ENCODE measurements at places on chromosomes 3 and 15.

- no peak for DNase-seq
Measured at GRCh38 chr3:33883951-33884561, 85.6 kb downstream of the PDCD6IP start.

GRCh38 chr3:197878427-197878826, 71.6 kb upstream of the RPL35A start:
- peak; percentile 26 for DNase-seq

DNA sequence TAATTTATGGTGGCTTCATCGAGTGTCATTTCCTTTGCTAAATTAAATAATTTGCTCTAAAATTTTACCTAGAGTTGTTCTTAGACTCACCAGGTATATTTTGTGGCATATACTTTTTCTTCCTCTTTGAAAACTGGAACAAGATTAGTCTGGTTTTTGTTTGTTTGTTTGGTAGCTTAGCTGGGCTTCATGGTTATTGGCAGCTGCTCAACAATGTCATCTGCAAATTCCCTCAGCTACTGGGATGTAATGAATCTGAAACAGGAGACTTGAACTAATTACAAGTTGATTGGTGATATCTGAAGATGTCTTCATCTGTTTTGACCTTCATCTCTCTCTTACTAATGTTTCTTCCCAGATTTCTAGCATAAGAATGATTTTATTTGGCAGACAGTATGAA, 270.5 kb upstream of the P2RY1 start:
- no peak for DNase-seq

GRCh38 chr3:50338965-50339364, 1.7 kb downstream of the RASSF1 start:
- DNase-seq, result no peak

GRCh38 chr3:160097478-160097877, 108.8 kb downstream of the IL12A start:
- DNase-seq, result no peak

DNA sequence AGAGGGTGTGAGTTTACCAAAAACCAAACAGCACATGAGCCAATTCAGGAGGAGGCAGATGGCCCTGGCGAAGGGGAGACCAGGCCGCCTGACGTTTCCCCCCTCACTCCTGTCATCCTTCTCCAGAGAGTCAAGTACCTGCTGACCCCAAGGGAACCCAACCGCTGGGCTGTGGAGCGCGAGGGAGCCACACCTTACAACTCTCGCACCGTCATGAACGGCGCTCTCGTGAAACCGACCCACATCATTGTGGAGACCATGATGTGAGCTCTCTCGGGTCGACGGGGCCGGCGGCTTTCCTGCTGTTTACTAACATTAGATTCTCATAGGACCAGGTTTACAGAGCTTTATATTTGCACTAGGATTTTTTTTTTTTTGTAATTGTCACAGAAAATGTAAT, 55.4 kb downstream of the GRIP2 start:
- DNase-seq, result no peak

DNA sequence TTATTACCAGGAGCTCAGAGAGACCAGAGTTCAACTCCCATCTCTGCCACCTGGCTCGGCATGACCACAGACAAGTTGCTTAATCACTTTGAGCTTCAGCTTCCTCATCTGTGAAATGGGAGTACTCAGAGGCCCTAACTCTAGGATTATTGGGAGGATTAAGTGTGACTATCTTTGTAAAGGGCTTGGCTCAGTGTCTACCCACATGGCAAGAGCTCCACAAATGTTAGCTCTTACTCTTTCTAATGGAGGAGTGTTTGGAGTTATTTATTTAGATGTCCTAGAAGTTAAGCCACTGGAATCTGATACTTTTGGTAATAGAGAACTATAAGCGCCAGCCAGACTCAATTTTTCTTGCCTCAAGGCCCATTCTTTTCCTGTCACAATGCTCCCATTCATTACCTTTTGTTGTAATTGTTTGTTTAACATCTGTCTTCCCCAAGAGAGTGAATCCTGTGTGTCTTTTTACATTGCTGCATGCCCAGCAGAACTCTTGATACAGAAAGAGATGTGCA, 12.3 kb upstream of the LMCD1 start:
- no peak for DNase-seq

DNA sequence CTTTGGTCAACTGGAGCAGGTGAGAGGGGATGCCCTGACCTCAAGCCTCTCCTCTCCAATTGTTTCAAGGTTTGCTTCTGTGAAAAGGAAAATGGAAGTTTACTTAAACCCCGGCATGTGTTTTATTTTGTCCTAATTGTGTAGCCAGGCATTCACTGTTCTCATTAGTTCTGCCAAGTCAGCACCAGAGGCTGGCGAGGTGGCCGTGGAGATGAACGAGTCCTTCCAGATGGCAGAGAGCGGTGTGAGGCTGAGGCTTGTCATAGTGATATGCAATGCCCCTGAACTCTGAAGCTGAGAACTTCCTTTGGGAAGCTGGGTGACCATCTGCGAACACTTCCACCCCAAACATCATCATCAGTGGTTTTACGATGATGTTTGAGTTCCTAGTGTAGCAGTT, 199.6 kb downstream of the TJP1 start:
- no peak for DNase-seq

DNA sequence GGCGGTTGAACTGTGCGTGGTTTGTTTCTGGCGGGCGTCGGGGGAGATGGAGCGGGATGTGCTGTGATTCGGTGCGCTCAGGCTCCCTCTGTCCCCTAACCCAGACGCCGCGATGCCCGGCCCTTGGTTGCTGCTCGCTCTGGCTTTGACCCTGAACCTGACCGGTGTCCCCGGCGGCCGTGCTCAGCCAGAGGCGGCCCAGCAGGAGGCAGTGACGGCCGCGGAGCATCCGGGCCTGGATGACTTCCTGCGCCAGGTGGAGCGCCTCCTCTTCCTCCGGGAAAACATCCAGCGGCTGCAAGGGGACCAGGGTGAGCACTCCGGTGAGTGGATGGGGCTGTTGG, 1.2 kb downstream of the TRH start:
- DNase-seq, result no peak

- no peak for DNase-seq
Measured at GRCh38 chr15:88699861-88700260, 61.0 kb downstream of the ISG20 start.

- DNase-seq, result peak; percentile 10
Measured at GRCh38 chr3:3180456-3180855, 965 bp upstream of the CRBN start.

DNA sequence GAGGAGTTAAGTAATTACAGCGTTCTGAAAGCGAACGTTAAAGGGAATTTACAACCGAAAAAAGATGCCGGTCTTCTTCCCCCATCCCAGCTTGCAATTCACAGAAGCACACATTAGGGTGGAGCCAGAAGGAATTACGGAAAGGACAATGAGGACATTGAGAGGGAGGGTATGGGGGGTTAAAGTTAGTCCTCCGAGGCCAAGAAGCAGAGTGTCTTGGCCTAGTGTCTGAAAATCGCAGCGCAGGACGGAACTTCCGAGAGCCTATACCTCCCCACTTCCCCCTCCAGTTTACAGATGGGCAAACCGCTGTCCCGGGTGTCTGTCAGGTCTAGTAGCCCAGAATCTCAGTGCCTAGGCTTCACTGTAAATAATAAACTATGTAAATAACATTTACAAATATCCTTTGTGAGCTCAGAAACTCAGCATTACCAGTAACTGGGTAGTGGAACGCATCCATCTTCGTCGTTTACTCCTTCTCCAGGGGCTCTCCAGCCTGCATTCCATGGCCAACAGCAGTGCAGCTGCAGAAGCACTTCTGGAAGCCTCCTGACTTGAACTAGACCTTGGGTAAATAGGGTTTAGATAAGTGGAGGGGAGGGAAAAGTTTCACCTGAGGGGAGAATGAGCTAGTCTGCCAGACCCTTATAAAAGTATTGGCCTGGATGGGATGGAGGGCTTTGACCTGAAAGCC, 922 bp downstream of the ADPRH start:
- peak; percentile 50 for DNase-seq

- DNase-seq, result no peak
Measured at GRCh38 chr3:29889215-29889614, 608.3 kb downstream of the RBMS3 start.

DNA sequence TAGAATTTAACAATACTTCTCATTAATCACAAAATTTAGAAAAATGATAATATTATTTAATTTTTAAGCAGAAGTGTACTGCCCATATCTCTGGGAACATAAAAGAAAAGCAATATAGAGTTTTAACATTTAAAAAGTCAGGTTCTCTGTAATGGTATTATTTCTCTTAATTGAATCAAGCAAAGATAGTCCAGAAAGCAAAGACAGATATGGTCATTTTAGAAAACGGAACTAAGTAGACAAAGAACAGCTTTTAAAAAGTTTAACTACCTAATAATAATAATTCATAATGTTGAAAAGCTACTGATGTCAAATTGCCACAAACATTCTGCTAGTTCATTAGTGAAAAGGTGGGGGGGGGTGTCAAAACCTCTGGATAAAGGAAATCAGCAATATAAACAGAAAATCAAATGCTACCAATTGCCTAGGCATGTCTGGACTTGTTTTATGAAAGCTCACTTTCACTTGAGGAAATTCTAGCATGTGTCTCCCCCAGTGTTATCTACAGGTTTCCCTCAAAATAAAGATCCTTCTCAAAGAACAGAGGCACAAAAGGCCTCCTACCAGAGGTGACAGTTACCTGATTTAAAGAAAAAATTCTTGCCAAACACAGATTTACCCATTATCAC, 1.7 kb downstream of the ZMAT3 start:
- no peak for DNase-seq

GRCh38 chr3:125050488-125051090, 5.2 kb downstream of the HEG1 start:
- DNase-seq, result no peak

- DNase-seq, result no peak
Measured at GRCh38 chr3:51999846-52000245, 4.2 kb upstream of the RPL29 start.

GRCh38 chr3:141389703-141390102, 21.4 kb downstream of the ZBTB38 start:
- DNase-seq, result no peak

- DNase-seq, result no peak
Measured at GRCh38 chr3:68334367-68334986, 597.9 kb downstream of the TAFA4 start.

DNA sequence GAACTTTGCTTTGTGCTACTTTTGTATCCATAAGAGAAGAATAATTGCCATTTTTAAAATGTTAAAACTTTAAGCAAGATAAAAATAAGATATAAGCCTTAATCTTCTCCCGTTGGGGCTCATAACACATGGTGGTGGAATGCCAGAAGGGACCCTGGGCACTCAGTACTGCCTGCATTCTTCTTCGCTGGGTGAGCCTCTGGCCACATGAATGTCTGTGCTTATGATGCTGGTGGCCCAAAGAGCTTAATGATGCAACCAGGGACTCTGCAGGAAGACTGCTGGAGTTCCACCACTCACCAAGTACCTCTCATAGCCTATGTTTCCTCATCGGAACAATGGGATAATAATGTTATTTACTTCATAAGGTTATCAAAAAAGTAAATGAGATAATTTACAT, 103.6 kb downstream of the ERC2 start:
- no peak for DNase-seq

DNA sequence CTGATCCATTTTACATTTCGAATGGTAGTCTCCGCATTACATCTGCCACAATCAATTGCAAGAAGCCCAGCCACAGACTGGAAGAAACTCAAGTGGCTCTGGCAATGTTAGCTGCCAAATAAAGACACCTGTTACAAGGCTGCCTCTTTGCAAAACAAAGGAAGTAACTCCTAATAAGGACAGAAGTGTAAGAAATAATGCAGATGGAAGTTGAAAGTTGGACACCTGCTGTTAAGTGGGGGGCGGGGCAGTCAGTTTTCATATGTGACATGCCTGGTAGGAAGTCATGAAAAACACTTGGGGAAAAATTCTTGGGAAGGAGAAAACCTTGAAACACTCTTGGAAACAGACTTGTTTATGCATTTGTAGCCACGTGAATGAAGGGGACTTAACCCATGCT, 54.1 kb upstream of the ATP2C1 start:
- DNase-seq, result no peak

DNA sequence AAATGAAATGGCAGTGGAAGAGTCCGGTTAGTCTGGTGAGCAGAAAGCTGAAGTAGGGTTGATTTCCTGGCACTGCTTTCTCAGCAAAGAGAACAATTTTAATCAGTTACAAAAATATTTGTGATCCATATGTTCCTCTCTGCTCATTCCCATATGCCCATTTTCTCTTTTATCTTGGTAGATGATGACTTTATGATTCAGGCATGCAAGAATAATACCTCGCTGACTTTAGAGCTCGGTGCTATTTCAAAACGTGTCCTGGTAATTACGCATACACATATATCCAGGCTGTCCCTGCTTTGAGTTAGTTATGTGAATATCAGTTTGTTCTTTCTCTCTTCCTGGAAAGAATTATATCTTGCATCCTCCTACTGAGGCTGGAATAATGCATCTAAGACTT, 38.5 kb downstream of the ARPP21 start:
- no peak for DNase-seq

GRCh38 chr15:86833595-86833994, 753.9 kb downstream of the AGBL1 start:
- DNase-seq, result no peak

DNA sequence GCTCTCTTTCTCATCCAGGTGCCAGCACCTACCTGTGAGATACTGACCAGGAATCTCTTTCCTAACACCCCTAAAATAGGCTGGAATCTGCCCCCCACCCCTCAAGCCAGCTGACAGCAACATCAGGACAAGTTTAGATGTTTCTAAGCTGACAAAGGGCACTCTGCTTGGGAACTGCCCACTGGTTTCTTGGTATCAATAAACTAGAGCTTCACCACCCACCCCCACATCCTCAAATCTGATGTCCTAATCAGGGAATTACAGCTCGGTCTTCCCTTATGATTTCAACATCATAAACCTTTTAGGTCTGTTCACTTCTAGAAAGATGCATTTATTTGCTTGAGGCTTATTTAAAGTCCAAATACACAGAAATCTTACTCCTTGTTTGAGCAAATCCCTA, 34.7 kb downstream of the CEP19 start:
- DNase-seq, result no peak

DNA sequence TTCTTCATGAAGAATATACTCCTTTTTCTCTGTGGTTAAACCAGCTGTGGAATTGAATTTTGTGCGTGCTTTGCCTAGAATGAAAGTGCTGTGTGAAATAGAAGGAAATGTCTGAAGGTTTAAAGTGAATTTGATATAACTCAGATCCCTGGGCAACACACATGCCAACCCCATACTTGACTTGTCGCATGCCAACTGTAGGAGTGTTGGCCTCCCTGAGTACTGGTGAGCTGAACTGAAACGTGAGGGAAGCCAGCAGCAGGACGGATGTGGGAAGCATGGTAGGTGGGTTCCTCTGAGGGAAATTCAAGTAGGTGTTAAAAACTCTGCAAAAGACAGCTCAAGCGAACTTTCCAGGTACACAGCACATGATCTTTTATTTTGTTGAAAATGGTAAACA, 14.7 kb downstream of the FAN1 start:
- DNase-seq, result no peak

GRCh38 chr3:50167069-50167840, 12.1 kb downstream of the SEMA3F start:
- DNase-seq, result no peak

- DNase-seq, result no peak
Measured at GRCh38 chr3:87780811-87781210, 278.0 kb downstream of the CGGBP1 start.
